T-helper 9 cell (primary cell): ENCODE measurements at places on chromosomes 1 and 21.

- no peak for DNase-seq
Observed at GRCh38 chr1:1260843-1261560, 12.7 kb downstream of the UBE2J2 start.

- no peak for DNase-seq
Observed at GRCh38 chr21:29523646-29524045, 224.9 kb downstream of the BACH1 start.

- peak; percentile 29 for DNase-seq
Observed at GRCh38 chr1:112954945-112955772, 837 bp downstream of the SLC16A1 start.

DNA sequence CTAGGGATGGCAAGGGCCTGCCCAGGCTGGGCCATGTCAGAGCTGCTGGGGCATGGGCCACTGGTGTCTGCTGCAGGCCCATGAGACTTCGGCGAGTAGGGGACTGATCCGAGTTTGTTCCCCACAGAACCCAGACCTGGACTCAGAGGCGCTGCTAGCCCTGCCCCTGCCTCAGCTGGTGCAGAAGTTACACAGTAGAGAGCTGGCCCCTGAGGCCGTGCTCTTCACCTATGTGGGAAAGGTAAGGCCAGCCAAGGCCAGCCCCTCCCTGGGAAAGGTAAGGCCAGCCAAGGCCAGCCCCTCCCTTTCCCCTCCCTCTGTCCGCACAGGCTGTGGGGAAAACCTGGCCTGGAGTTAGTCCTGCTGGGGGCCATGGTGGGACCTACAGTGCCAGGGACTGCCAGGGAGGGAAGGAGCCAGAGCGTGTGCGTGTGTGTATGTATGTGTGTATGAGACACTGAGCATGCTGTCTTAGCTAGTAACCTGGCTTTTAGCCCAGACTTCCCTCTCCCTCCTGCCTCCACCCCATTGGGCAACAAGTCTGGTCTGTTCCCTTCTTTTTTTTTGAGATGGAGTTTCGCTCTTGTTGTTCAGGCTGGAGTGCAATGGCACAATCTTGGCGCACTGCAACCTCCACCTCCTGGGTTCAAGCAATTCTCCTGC, 8.0 kb downstream of the FAAH start:
- no peak for DNase-seq

GRCh38 chr1:36161641-36162531, 5.9 kb downstream of the MAP7D1 start:
- peak; percentile 37 for DNase-seq

- no peak for DNase-seq
Observed at GRCh38 chr1:30397576-30397975, 325.8 kb downstream of the MATN1 start.
